Caudate nucleus (tissue), 63 donors: ENCODE measurements at places on chromosomes 4 and X.

- DNase-seq: no peak
These were observed 14.4 kb downstream of the ALG13 start for GRCh38 chrX:111695297-111695880.

- no peak for DNase-seq
These were observed 20.7 kb downstream of the SYNPO2 start for GRCh38 chr4:118909173-118909956.

GRCh38 chrX:22135171-22135711 is 103.1 kb downstream of the PHEX start:
- no peak for DNase-seq

DNA sequence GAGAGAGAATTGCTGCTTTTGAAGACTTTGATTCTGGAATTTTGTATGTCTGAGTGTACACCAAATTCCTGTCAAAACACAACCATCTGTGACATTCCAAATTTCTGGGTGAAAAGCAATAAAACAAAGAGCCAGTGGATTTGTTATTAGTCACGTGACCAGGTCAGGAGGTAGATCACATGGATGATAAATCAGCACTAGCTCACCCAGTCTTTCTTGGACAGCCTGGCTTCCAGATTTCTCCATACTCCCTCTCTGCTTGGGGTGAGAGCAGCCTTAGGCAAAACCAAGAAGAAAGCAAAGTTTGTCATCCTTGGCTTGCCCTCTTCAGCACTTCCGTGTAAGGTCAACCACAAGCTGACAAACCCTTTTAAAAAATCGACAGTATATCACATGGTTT is 194.2 kb downstream of the CLCN4 start:
- DNase-seq: no peak

DNA sequence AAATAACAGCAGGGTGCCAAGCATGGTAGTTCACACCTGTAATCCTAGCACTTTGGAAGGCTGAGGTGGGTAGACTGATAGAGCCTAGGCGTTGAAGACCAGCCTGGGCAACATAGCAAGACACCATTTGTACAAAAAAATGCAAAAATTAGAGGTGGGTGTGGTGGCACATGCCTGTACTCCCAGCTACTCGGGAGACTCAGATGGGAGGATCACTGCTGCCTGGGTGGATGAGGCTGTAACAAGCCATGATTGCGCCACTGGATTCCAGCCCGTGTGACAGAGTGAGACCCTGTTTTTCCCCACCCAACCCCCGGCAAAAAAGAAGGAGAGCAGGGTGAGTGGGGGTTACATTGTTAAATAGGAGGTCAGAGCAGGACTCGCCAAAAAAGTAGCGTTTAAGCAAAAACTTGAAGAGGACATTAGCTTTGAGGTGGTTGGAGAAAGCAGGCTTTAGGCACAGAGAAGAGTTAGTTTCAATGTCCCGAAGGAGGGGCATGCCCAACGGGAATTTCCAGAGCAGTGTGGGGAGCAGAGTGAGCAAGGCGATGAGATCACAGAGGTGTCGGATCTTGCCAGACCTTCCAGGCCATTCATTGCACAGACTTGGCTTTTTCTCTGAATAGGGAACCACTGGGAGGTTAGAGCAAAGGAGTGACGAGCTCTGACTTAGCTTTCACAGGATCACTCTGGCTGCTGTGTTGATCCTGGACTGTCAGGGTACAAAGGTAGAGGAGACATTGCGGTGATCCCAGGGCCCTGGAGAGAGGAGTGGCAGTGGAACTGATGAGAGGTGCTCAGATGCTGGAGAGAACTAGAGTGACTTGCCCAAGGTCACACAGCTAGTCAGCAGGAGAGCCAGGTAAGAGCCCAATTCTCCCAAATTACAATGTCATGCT is 70.6 kb downstream of the TRAPPC11 start:
- no peak for DNase-seq

- no peak for DNase-seq
These were observed 50.3 kb upstream of the SORBS2 start for GRCh38 chr4:185862340-185862739.

- DNase-seq: no peak
These were observed 6.3 kb upstream of the TRPC5OS start for GRCh38 chrX:111869639-111870034.

DNA sequence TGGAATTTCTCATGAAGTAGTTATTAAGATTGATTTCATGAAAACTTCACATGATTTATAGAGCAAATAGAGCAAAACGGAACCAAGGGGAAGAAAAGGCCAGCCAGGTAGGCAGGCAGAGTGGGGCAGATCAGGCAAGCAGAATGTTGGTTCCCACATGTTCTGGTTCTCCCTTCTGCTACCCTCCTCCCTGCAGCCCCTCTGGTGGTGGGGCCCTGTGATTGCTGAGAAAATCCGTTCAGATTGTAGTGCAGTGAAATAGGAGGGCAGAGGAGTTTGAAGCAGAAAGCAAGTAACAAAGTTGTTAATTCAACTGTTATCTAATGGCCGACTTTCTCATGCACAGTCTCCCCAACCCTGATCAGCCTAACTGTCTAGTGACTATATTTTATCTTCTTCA is 185.3 kb downstream of the MID1IP1 start:
- no peak for DNase-seq

DNA sequence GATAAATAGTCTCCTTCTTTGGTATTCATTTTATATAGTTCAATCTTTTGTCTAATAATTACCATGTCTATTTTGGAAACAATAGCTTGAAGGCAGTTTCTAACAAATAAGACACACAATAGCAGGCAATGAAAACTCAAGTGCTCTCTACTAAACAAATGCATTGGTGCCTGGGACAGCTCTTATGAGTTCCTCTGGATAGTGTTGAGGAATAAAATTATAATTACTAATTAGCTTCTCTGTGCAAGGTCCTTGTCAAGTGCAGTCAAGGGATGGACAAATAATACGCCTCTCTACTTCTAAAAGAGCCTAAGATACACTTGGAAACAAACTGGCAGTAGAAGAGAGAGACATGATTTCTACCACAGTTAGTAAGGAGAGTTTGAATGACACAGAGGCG is 229.0 kb upstream of the GLRA2 start:
- DNase-seq: no peak

- DNase-seq: no peak
These were observed 27.2 kb downstream of the LIN54 start for GRCh38 chr4:82983444-82983843.

GRCh38 chr4:73021634-73022033 is 47.9 kb downstream of the COX18 start:
- DNase-seq: no peak

DNA sequence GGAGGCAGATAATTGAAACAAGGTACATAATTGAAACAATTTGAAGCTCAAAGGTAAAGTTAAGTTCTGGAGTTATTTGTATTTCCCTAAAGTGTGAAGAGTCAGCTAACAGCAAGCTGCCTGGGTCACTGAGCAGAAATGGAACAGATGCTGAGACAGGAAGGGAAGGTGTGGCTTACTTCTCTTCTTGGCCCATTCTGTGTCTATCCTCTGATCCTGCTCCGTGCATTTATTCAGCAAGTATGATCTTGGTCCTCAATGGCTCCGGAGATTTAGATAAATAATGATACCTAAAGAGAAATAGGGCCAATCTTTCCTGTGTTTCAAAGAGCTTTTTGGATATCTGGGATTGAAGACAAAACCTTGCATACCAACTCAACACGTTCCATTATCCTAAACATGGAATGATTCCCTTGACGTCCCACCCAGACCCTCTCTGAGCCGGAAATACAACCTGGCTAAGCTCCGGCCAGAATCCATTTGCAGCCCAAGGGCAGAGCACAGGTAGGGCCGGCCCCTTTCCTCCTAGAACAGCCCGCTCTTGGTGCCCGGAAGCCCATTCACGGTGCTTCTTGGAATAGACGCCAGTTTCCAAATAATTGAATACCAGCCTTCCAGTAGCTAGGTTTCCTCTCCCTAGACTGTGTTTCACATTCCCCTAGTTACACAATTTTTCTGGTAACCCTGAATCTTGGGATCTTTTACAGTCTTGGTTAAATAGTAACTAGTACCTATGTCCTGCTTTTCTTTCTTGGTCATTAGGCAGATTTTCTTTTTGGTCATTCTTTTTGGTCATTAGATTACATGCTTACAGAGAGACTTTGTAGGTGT is 211.0 kb downstream of the NWD2 start:
- no peak for DNase-seq

- no peak for DNase-seq
These were observed 1710.5 kb upstream of the TENM3 start for GRCh38 chr4:180532691-180533090.

GRCh38 chr4:5124876-5125275 is 73.6 kb downstream of the STK32B start:
- DNase-seq: no peak

DNA sequence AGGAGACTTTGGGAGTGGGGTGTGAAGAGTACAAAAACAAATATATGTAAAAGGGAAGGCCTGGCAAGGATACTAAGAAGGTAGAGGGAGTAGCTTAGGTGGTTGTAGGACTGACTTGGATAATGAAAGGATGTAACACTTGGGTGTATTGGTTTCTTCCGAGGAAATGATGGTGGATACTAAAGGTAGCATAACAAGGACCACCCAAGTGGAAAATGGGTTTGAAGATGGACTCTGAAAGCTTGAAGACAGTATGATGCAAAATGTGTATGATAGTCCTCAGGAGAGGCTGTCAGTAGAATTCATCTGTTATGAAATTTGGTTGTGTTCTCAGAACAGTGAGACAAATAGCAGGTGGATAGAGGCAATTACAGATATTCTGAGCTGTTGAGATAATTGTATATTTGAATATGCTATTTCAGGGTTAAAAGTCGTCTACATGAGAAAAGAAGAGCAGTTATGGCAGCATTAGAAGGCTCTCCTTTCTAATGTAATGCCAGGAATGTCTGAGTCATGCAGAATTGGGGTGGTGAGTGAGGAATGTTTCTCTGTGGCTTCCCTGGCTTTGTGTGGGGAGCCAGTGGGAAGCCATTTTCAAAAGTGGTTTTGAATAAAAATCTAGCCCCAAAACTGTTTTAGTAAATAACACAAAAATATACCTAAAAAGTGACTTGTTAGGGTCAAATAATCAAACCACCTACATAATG is 75.6 kb downstream of the FHIP1A start:
- no peak for DNase-seq

DNA sequence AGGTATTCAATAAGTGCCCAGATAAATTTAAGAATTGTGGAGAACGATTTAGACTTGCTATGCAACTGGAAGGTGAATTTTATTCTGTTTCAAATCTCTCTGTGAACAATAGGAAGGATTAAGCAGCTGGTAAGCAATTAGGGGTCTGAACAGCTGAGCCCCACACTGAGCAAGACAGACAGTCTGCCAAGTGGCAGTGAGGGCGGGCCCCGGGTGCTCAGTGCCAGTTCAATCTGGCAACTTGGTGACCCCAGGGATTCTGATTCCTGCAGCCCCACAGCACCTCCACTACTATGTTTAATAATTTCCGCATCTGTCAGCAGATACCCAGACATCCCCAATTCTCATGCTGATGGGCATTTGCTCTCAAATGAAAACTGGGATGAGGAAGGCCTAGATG is 317.3 kb downstream of the PPP1R2C start:
- DNase-seq: no peak

- DNase-seq: no peak
These were observed 586.5 kb upstream of the FTHL17 start for GRCh38 chrX:31658360-31658759.

- DNase-seq: no peak
These were observed 6.8 kb upstream of the CXCL2 start for GRCh38 chr4:74105656-74106280.

DNA sequence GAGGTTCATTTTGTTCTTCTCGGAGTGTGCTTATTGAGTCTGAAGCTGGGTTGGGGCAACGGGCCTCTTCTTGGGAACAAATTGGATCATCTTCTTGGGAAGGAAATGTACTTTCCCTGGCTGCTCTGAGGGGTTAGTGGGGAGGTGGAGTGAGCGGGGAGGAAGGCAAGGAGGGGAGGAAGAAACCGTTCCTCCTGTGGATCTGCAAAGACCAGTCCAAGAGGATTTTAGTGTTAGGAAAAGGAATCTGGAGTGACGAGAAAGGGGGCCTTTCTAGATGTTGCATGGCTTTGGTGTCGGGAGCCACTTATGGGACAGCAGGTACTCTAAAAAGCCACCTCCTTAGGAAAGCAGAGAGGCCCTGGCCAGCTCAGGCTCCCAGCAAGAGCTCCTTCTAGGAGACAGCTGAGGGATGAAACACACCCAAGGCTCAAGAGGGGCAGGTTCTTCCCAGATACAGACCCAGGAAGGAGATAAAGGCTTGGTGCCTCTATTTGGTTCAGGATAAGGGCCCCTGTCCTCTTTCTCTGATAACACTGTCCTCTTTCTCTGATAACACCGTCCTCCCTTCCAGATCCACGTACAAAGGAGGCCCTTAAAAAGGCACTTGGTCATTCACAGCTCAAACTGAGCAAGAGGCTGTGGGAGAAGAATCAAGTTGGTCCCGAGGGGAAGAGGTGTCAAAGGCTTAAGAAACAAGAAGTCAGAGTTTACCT is 451 bp downstream of the SOD3 start:
- DNase-seq: no peak

- no peak for DNase-seq
These were observed 24.7 kb downstream of the NAT8L start for GRCh38 chr4:2083826-2084160.

GRCh38 chrX:129823115-129823514 is 20.6 kb downstream of the ZDHHC9 start:
- no peak for DNase-seq

- no peak for DNase-seq
These were observed 1.9 kb downstream of the DHRSX start for GRCh38 chrX:2498781-2499302.

GRCh38 chr4:140212646-140213045 is 58.7 kb upstream of the MAML3 start:
- no peak for DNase-seq

- no peak for DNase-seq
These were observed 880.6 kb upstream of the INTU start for GRCh38 chr4:126752126-126752525.

DNA sequence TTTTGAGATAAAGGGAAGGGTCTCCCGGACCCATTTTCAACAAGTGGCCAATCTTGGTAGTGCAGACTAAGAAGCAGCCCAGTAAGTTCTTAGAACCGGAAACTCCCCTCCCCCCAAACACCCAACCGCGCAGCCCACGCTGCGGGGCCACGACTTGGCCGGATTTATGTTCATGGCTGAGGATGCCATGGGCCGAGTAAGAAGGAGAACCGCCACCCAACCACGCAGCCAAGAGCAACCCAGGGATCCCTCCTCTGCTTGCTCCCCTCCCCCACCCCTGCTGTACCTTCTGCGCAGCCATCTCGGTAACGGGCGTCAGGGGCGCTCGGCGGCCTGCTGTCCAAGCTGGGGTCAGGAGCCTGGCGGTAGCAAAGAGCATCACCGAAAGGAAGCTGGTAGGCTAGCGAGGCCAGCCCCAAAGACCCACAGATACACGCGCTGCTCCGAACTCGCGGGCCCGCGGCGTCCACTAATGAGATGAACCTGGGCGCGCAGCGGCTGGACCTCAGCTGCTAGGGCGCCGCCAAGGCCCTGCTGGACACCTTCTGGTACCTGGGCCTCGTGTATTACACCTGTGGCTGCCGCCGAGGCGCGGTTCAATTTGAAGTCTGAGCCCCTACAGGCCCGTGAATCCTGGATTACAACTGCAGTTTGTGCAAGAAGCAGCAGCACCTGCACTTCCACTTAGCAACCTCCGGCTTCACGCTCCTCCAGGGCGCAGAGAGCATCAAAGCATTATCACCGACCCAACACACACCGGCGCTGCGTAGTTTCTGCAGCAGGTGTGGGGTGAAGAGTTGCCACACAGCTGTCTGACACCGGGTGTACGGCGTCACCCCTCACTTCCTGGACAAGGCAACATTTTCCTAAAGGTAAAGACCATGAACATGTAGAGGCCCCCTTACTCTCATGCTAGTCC is 63.4 kb downstream of the NUDT10 start:
- no peak for DNase-seq
